ENCODE measurements at places on chromosomes 6 and 20.

GRCh38 chr20:19419396-19419795, 207.0 kb downstream of the SLC24A3 start:
- no peak for DNase-seq

DNA sequence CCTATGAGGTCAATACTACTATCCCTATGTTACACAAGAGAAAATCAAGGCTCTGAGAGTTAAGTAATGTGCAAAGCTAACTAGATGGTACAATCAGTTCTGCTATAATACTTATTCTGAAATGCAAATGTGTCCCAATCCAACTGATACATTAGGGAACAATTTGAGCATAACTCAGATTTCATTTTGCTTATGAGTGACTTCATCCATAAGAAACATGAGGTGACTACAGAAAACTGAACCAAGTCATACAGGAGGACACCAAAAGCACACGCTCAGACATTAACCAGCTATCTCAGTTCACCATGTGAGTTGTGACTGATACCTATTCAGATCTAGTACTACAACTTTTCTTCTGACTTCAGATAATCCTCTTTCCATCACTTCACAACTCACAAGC, 179.9 kb upstream of the RUNX2 start:
- DNase-seq = no peak

GRCh38 chr6:97697456-97697855, 414.4 kb upstream of the MMS22L start:
- no peak for DNase-seq

GRCh38 chr20:14210146-14210545, 127.3 kb downstream of the FLRT3 start:
- DNase-seq = no peak

DNA sequence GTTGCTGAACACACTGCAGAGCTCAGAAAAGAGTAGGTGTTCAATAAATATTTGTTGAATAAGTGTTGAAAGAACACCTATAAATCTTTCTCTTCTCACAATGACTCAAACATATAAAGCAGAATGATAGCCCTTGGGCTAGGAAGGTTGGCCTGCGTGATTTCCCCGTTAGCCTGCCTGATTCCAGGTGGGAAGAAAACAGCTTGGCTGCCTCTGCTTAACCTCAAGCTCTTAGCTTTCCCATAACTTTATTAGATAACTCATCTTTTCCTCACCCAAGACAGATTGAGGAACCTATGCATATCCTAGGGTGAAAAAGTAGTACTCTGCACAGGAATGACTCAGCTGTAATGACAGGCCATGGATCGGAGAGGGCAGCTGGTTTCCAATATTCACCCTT, 300.3 kb upstream of the ID4 start:
- DNase-seq = no peak

GRCh38 chr6:28258877-28259777, at the start of gene NKAPL:
TSS of gene NKAPL (plus strand) at chr6:28259297. CDS start at chr6:28259372, 75 bp downstream.
- peak; percentile 63 for DNase-seq

DNA sequence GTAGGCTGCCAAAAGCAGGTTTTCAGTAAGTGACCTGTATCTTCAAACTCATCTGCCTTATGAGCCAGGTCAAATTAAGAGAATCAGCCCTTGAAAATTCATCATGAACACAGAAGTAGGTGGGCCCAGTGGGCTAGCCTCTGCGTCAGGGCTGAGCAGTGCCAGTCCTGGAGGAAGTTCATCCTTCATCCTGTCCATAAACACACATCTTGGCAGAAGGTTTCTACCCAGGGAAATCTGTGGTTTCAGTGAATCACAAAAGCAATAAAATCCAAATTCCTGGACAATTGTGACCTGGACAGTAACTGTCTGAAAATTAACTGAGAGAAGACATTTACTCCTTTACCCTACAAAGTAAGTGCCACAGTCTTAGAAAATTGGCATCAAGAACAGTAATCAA, 72.4 kb downstream of the ATG5 start:
- DNase-seq = no peak

GRCh38 chr20:20255099-20255498, 112.8 kb upstream of the INSM1 start:
- no peak for DNase-seq

- no peak for DNase-seq
Observed at GRCh38 chr6:155974811-155975323, 519.2 kb upstream of the NOX3 start.

DNA sequence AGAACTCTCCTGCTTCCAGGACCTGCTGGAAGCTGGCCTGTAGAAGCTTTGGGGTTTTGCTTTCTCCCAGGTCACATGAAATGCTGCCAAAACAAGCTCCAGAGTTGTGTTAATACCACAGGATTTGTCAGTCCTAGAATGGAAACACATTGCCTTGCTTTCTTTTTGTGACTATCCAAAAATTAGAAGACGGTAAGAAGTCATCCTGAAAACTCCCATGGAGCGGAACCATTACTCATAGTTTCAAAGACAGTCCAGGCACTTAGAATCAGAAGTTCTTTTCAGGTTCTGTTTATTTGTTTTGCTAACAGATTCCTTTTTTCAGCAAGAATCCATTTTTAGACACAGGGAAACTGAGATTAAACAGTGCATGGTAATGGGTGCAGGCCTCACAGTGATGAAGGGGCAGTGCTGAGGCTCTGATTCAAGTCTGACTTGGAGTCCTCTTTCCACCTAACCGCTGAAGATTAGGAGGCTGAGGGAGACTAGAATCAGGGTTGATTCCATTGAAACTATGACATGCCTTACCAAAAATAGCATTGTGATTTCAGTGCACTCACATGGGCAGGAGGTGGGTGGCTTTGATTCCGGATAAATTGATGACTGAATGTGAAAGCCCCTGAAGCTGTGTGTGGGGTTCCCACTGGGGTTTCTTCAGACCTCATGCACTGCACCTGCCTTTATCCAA, 72.2 kb upstream of the NAA20 start:
- no peak for DNase-seq

DNA sequence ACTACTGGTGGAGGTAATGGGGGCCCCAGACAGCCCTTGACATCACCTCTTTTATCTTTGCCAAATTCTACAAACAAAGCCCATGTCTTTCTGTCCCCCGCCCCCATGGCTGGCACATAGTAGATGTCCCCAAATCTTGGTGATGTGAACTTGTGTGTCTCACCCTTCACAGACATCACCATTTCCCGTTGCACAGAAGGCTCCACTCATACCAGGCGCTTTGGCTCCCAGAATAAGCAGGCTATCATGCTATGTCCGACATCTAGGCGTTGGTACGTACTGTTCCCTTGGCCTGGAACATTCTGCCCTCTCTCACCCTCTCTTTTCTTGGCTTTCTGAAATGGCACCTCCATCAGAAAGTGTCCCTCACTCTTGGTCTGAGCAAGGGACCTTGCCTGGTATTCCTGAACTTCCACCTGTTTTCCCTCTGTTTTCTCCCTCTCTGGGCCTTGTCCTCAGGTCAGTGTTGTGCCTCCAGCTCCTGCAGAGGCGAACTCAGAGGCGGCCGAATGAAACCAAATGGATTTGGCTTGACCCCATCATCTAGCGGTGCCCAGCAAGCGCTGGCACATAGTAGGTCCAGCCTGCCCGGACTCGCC, 968 bp upstream of the CCN5 start:
- DNase-seq = no peak

GRCh38 chr6:24581084-24581669, 64.8 kb downstream of the KIAA0319 start:
- DNase-seq = peak; percentile 61

DNA sequence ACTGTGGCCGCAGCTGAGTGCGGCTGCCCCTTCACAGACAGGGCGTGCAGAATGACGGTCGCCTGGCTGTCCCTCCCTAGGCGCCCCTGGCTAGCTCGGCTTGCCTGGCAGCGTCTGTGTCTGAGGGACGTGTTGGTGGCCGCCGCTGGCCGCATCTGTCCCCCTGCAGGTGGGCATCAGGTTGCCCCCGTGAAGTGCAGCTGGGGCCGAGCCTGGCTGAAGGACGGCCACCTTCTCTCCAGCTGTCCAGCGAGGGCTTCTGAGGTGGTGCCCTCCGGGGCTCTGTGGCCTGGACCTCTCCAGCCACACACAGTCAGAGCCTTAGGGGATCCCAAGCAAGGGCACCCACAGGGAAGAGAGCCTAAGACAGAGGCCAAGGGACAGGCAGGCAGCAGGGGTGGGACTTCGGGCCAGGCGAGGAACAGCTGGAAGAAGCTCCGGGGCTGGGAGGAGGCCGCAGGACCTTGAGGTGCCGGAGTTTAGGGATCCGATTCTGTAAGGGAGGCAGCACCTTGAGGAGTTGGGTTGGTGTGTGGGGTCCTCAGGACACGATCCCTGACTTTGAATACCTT, 89.0 kb upstream of the EPB41L1 start:
- no peak for DNase-seq

DNA sequence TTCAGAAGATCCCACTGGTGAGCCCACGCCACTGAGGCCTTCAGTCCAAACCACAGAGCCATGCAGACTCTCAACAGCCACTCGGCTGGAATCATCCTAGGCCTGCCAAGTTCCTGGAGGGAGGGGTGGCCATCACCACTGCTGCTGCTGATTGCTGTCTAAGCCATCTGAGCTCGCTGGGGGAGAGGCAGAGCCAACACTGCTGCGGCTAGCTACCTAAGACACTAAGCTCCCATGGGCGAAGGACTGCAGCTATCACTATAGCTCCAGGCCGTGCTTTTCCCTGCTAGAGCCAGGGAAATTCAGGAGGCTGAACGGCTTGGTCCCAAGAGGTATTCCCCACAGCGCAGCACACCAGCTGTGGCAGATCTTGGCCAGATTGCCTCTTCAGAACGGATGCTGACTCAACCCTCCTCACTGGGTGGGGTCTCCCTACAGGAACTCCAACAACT, 73.6 kb downstream of the TBC1D32 start:
- DNase-seq = no peak

GRCh38 chr20:32487381-32487780, 97.8 kb downstream of the NOL4L start:
- DNase-seq = no peak

GRCh38 chr6:56357616-56358373, 110.4 kb upstream of the COL21A1 start:
- DNase-seq = no peak

- DNase-seq = no peak
Observed at GRCh38 chr20:3032624-3033023, 10.8 kb upstream of the GNRH2 start.

DNA sequence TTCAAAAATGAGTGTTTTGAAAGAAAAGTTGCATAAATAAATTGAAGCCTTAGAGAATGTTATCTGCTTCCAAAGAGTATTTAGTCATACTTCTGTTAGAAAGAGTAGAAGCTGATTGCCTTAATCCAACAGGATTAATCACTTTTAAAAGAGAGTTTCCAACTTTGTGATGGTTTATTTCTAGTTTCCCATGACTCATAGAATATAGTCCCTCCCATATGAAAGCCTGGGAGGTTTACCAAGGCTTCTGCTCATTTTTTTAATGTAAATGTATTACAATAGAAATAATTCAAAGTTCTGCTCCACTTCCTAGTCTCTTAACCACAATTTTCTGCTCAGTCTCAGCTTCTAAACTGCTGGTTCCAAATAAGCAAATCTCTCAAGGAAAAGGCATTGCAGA, 118.0 kb upstream of the IRAK1BP1 start:
- DNase-seq = no peak

DNA sequence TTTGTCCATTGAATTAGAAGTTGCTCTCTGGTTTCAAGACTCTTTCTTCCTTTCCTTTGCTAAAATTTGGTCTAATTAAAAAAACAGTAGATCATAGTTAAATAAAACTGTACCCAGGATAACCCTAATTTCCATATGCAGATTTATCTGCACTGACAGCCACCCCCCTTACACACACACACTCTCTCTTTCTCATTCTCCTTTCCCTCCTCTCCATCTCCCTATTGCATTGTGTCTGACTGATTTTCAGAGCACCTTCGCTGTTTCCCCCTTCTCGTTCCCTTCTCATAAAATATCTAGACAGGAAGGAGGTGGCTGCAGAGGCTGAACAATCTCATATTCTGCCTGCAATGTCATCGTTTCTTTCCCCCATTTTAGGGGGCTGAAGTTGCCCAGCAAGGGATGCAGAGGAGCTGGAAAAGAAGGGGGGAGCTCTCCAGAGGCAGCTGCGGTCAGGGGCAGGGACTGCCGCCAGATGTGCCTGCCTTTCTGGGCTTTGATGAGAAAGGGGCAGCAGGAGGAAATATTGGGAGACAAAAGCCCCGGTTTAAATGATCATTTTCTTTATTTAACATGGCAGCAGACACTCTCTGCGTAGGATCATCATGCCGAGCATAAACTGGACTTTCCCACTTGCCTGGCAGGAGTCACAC, 22.5 kb upstream of the MMS22L start:
- DNase-seq = no peak

GRCh38 chr20:3729811-3730540, 2.5 kb upstream of the HSPA12B start:
- no peak for DNase-seq

DNA sequence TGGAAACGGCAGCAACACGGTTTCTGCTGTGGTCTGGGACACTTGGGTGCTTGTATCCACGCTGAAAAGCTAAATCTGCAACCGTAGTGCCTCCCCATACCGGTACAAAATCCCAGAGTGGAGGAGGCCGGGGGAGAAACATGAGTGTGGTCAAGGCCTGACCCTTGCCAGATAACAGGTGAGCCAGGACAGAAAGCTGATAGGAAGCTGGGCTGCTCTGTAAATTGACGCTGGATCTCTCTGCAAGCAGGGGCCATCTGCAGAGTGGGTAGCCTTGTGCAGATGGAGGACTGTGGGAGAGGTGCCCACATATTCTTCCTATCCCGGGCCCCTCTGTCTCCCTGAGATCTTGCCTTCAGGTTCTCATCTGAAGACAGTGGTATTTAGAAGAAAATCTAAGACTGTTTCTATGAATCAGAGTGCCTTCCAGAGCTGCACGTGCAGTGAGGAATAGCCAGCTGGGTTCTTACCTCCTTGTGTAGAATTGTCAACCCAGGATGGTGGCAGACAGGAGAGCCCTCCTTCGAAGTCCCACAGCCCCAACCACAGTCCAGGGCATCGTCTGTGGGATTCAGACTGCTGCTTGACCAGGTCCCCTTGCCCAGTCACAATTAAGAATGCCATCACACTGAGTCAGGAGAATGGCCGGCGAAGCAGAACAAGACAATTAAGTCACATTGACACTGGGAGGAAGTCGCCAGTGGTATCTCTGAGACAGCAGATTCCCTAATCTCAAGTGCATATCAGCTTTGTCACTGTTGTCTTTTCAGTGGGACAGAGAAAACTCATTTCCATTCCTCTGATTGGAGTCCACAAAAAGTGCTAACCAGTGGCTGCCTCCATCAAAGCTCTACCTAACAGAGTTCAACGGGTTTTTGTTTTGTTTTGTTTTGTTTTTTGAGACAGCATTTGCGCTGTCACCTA, 100.0 kb upstream of the RIPOR2 start:
- DNase-seq = no peak

GRCh38 chr6:68880050-68880813, 245.2 kb downstream of the ADGRB3 start:
- no peak for DNase-seq

DNA sequence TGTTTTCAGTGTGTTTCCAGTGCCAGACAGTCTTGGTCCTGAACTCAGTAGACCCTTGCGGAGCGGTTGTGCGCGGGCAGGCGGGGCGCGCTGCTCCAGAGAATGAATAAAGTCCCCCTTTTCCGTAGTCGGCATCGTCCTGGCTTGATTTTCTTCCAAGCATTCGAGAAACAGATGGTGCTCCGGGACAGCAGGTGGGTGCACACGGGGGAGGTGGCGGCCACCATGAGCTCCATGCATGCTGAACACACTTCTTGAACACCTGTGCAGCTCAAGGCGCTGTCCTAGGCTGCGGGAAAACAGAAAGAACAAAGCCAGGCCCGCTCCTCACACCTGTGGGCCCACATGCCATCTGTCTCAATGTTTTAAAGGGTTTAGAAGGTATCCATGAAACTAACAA, 125.2 kb downstream of the TAF4 start:
- no peak for DNase-seq
